ENCODE measurements at places on chromosomes 12 and 14. TPM values are rescaled to one million over a fixed set of nuclear protein-coding genes. Genes with fewer than 3 reads are reported as not detected.

Gene USP44
- total RNA-seq = 4.4 TPM

Gene TC2N
- total RNA-seq = 12.3 TPM

Gene NOXRED1
- 0.82 TPM for total RNA-seq

Gene CIROP
- total RNA-seq = not detected

Gene TRIP11
- total RNA-seq = 33.1 TPM

Gene CCDC38
- total RNA-seq = not detected

Gene LIN7A
- total RNA-seq = 32.6 TPM

Gene SCN8A
- total RNA-seq = 80.3 TPM

Gene DNAI7
- 5.2 TPM for total RNA-seq

Gene PIK3C2G
- total RNA-seq = 10.5 TPM

Gene LIMA1
- total RNA-seq = 16.2 TPM

Gene FAM90A1
- 0.09 TPM for total RNA-seq

Gene PLEKHD1
- total RNA-seq = 1.3 TPM

Gene MDGA2
- 34.9 TPM for total RNA-seq

Gene GPR132
- 1.7 TPM for total RNA-seq

Gene SLIRP
- 55.0 TPM for total RNA-seq

Gene ZFC3H1
- 68.7 TPM for total RNA-seq

Gene CCDC196
- total RNA-seq = not detected

Gene PLEKHG7
- not detected for total RNA-seq

Gene ZDHHC22
- 9.8 TPM for total RNA-seq

Gene BDKRB2
- total RNA-seq = 0.45 TPM

Gene ACOT6
- total RNA-seq = not detected

Gene PTHLH
- not detected for total RNA-seq

Gene SLC5A8
- total RNA-seq = 3.1 TPM

Gene PRB2
- not detected for total RNA-seq

Gene GPRC5D
- total RNA-seq = not detected

Gene RGS6
- 15.0 TPM for total RNA-seq

Gene ARHGEF25
- total RNA-seq = 25.7 TPM

Gene GPRC5A
- 0.36 TPM for total RNA-seq

Gene CMA1
- total RNA-seq = not detected

Gene CCDC91
- 55.1 TPM for total RNA-seq

Gene OTUB2
- total RNA-seq = 6.3 TPM
